ENCODE measurements at places on chromosomes 2 and 18.

GRCh38 chr18:52716973-52717372, 377.0 kb downstream of the DCC start:
- peak; percentile 8 for DNase-seq

DNA sequence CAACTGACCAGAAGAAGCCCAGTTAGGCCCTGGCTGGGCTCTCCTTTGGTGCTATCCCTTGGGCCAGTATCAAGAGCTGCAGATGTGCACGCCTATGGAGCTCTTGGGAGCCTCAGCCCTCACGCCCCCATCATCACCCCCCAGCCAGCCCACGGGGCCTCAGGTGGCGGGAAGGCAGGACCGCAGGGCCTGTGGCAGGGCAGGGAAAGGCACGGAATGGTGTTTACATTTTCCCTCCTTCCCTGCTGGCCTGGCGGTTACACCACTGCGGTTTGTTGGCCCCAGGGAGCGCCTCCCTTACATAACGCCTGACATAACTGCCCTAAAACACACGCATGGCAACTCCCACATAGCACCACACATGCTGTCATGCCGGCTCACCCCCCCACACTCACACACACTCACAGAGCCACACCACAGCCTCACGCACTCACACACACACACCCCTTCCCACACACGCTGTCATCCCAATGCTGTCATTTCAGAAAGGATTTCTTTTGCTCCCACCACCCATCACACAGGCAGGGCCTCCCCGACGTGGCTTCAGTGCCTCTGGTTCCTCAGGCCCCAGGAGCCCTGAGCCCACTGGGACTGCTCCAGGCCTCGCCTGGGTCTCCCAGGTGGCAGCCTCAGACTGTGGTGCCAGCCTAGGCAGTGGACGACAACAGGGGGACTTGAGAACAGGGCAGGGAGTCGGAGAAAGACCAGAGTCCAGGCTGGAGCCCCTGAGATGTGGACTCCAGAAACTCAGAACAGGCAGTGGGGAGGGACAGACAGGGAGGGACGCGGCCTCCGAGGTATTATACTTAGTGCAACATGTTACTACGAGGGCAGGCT, 15.7 kb downstream of the ZFP36L2 start:
- DNase-seq, result no peak

DNA sequence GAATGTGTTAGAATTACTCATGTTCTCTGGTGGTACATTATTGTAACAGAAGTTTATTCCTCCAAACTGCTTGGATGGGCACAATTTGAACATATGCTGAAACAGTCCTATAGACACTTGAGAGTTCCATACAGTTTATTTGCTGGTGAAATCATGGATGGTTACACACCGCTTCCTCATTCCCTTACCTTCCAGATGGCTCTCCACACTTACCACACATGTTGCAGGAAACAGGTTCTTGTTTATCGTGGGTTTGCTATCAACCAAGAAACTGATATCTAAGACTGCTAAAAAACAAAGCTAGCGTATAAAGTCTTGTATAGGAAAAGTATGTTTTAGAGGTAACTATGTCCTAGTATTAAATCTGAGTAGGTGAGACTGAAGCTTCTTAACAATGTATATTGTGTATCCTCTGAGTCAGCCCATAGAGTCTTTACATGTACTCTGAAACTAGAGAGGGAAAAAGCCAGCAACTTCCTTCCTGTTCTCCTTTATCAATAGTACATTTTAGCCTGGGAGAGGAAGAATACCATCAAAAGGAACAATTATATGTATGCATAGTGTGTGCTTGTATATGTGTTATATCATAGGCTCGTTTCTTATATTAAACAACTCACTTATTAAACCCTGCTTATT, 313.1 kb downstream of the PLCL1 start:
- no peak for DNase-seq

DNA sequence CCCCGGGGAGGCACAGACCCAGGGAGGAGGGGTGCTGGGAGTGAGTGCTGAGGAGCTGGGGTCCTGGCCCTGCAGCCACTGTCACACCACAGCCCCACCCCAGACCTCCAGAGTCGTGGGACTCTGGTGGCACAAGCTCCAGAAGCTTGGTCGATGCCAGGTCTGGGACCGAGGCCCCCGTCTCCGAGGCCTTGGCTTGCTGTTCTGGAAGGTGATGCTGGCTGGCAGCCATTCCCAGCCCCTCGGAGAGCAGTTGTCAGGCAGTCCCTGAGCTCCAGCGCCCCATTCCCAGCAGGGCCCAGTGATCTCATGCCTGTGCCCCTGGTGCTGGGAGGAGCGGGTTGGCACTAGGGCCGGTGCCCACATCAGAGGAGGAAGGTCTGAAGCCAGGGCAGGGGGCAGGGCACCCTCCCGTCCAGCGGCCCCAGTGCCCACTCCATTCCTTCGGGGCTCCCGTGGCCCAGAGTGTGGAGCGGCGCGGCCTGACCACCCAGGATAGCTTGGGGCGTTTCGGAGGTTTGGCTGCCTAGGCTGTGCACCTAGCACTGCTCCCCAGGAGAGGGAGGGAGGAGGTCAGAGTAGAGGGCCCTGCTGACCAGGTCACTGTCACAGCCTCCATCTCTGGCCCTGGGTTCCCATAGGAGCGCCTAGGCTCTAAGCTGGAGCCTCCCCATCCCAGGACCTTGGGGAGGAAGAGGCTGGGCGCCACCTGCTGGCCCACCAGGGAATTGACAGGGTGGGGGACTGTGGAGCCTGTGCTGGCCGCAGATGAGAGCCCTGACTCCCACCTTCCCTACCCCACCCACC, 16.8 kb upstream of the ALPI start:
- DNase-seq, result no peak

DNA sequence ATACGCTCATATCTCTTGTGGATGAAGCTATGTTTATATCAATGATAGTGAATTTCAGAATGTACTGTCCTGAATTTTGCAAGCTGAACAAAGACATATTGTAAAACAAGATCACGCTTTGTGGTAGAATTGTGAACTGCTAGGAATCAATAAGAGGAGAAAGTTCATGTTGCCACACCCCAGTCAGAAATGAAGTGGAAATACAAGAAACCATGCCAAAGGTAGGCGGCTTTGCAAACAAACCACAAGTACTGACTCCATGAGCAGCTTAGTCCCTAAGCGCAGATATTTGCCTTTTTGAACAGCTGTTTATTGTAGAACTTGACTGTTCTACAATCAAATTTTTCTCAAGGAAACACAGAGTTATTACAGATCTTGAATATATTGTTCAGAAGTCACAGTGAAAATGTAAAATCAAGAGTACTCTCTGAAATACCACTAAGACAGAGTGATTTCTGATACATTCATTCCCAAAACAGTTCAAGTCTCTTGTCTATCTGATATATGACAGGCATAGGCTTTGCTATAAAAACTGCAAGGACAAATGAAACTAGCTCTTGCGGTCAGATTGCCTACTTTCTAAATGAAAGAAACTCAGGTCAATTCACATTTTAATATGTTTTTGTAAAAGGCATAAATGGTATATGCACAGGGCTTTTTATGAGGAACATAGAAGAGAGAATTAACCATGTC, 120.9 kb upstream of the CDH19 start:
- DNase-seq, result no peak

- DNase-seq, result no peak
Observed at GRCh38 chr2:188032306-188032705, 259.4 kb upstream of the GULP1 start.

- DNase-seq, result no peak
Observed at GRCh38 chr2:8540552-8541055, 141.3 kb upstream of the ID2 start.

- no peak for DNase-seq
Observed at GRCh38 chr18:45874491-45875184, 49.2 kb downstream of the SIGLEC15 start.

- DNase-seq, result no peak
Observed at GRCh38 chr2:62811972-62812371, 106.5 kb downstream of the EHBP1 start.

- DNase-seq, result no peak
Observed at GRCh38 chr2:74417197-74417596, 4.2 kb downstream of the C2orf81 start.

DNA sequence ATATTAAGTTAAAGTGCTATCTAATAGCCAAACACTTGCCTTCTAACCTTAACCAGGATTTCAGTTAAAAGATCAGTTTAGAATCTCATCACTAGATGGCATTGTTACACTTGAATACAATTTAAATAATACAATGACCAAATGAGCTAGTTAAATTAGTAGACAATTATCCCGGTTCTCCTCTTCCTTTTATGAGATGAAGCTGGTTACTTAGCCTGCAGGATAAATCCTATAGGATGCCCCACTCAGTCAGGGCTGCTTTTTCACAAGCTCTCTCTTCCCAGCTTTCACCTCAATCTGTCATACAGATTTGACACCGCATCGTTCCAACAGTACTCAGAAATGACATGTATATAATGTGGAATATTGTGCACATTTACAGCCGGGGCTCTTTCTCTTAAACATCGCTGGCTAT, 678.8 kb downstream of the KCNJ3 start:
- peak; percentile 37 for DNase-seq

Measured in neural progenitor cell (in vitro differentiated cells).